ENCODE measurements at places on chromosomes 5 and 9.
A peak's percentile ranks its signal among the peaks of the same experiment; 100 is the strongest.

DNA sequence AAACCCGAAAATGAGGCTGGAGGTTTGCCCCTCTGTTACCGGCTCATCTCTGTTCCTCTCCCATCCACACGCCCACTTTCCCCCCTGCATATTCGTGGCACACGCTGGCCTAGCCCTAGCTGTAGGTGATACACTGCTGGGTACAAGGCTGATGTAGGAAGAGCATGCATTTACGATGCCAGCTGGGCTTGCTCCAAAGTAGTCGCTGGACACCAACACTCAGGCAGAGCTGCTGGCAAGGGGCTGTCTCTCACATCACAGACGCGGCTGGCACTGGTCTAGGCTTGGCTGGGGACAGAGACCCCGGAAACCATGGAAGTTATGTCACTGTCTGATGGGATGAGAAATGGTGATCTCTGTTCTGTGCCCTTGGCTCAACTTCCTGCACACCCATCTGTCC, 9.8 kb upstream of the PHYKPL start:
- DNase-seq = no peak

- DNase-seq = no peak
These were observed 9.6 kb downstream of the LAMC3 start for GRCh38 chr9:131018621-131019020.

- peak; percentile 83 for DNase-seq
These were observed 70.7 kb upstream of the LPAR1 start for GRCh38 chr9:111108946-111109345.

DNA sequence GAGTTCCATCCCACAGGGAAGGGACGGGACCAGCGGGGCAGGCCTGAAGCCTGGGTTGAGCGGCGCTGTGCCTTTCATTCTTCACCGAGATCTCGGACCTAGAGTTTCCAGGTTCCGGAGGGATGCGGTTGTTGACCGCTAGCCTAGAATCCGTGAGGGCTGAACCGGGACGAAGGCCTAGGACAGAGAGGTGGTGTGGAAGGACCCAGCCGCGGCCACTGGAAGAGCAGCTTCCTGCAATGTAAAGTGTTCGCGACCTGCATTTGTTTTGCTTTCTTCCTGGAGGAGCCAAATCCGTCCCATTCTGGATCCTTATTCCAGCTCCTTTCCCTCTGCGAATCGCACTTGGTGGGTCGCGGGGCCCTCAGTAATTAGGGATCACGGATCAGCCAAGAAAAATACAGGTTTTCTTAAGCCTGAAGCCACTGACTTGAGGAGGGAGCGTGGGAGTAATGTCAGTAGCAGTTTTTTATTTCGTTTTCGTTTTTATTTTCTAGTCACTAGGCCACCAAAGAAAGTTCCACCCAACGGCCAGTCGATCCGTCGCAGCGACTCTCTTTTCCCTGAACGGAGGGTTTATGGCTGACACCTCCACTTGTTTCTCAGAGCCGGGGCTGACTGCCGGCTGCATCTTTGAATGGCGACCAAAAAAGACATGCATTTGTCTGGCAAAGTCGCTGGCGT, 48.6 kb downstream of the ANXA2R start:
- DNase-seq = no peak

DNA sequence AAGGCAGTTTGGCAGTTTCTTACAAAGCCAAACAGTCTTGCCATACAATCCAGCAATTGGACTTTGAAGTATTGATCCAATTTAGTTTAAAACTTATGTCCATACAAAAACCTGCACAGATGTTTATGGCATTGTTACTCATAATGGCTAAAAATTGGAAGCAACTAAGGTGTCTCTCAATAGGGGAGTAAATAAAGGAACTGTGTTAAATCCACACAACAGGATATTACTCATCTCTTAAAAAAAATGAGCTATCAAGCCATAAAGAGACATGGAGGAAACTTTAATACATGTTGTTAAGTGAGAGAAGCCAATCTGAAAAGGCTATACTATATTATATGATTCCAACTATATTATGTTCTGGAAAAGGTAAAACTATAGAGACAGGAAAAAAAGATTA, 313.6 kb upstream of the CD180 start:
- DNase-seq = no peak

- DNase-seq = no peak
These were observed 140.6 kb downstream of the FSTL4 start for GRCh38 chr5:133471699-133472098.

DNA sequence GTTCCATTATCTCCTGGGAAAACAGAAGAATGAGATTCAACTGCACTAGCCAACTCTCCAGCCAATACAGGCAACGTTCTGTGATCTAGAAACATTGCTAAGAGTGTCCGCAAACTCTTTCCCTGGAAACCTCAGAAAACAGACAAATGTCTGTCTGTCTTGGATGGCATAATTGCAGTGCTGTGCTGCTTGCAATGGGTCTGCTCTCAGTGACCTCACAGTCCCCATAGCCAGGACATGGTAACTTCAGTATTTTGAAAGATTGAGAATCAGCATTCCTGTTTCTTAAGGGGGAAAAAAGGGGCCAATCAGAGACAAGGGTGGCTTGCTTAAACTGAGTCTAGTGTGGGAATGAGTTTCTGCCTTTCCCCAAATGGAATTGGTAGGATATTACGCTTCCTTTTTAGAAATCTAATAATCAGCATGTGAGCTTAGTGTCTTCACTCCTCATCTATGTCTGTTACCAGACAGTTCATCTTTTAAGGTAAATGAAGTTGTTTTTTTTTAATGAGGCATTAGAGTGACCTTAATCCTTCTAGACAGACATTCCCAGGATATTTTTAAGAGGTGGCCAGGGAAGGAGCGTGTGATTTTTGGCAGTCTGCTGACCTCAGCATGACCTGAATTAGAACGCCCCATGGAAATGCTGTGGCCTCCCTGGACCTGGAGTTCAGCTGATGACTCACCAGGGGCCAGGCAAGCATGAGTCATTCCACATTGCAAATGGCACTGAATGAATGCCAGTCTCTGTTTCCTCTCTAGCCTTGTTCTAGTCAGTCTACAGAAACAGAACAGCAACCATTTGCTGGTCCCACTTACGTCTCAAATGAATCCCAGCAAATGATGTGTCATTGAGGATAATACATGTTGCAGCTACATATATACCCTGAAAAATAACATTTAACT, 210.2 kb upstream of the ACTBL2 start:
- peak; percentile 97 for DNase-seq

DNA sequence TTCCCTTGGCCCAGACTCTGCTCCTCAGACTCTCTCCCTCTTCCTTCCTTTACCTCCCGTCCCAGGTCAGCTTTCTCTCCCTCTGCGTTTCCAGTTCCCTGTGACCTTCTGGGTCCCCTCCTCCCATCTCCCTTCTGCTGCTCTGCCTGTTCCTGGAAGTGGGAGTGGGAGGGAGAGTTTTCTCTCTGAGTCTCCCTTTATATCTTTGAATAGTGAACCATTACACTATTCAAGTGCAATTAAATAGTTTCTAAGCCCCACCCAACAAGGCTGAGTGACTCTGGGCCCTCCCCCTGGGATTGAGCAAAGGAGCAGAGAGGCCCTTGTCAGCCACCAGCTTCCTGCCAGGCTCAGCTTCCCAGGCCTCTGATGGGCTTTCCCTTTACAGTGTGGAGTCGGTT, 34.8 kb downstream of the THBS4 start:
- DNase-seq = no peak

DNA sequence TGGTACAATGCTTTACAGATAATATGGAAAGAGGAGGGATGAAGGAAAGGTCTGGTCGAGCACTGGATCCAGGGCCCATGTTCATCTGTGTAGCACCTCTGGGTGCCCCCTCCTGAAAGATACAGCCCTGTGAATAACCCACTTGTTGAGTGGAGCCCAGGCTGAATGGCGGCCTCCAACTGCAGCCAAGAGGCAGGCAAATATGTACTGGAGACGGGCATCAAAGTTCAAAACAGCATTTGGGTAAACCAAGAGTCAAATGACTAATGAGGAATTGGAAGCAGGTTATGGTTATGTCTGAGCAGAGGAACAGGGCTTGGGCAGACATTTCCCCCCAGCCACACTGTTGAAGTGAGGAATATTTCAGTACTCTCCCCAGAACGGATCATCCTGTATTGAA, 1.1 kb downstream of the C9 start:
- DNase-seq = no peak

GRCh38 chr9:7135735-7136134, 378.0 kb downstream of the KDM4C start:
- no peak for DNase-seq

DNA sequence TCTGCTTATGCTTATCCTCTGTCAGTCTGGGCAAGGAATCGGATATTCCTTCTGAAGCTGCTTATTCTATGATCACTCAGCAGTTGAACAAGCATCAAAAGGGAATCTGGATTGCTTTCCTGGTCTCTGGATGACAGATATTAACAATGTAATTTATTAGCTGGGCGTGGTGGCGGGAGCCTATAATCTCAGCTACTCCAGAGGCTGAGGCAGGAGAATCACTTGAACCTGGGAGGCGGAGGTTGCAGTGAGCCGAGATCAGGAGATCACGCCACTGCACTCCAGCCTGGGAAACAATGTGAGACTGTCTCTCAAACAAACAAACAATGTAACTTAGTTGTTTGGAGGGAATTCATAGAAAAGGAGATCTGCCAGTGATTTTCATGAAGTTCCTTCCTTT, 45.4 kb downstream of the DMRT1 start:
- DNase-seq = no peak

DNA sequence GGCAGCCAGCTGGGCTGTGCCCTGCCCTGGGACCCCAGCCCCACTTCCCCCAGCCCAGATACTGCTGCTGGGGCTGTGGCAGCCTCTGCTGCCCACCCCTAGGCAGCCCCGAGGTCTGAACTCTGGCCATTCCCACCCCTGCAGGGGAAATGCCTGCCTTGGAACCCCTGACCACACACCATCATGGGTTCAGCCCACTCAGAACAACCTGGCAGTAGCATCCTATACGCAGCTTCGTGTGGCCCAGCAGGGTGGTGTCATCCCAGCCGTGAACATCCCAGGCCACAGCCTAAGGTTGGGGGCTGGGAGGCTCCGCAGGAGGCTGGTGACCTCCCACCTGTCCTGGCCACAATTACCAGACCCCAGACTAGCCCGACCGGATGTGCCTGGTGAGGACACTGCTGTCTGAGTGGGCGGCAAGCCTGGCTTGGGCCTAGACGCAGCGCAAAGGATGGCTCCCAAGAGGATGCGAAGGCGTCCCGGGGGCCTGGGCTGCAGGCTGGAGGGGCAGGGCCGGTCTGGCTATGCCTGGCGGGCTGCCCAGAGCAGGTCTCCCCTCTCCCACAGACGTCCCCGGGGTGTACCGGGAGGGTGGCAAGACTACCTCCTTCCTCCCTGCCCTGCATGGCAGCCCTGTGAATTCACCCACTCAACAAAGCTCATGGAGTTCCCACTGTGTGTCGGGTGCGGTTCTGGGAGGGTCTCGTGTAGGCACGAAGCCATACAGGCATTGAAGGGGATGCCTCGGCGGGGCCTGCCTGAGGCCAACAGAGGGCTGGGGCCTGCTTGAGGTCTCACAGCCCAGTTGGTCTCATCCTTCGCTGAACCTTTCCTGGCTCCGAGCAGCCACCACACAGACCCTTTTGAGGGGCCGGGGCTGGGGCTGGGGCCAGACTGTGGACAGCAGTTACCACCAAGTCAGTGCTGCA, 1.5 kb upstream of the SLC34A3 start:
- DNase-seq = no peak

DNA sequence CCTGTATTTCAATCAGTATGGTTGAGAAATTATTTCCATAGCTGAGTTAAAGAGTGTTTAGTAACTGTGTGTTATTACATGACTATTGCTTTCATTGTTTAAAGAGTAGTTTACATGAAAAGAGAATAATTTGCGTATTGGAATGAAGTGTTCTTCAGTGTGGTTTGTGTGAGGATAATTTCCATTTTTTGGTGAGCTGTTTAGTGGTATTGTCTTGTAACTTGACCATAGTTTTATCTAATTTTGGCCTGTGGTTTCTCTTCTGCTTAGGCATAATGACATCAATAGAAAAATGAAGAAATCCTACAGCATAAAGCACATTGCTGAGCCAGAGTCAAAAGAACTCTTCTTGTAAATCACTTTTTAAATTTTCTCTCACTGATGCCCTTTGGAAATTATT, 151.2 kb downstream of the SNCAIP start:
- DNase-seq = no peak

- DNase-seq = no peak
These were observed 75.4 kb upstream of the GDNF start for GRCh38 chr5:37915097-37915736.

All from LHCN-M2 (cell line).